Activated T-cell treated with anti-CD3 and anti-CD28 coated beads, Interleukin-2, amount 50 U/mL, for 4 hours (primary cell): ENCODE measurements at places on chromosomes 1 and 21. TPM values are rescaled to one million over a fixed set of nuclear protein-coding genes. Genes with fewer than 3 reads are reported as not detected.

PEAR1 gene
- not detected for total RNA-seq

SPRR3 gene
- not detected for total RNA-seq

PPIAL4G gene
- not detected for total RNA-seq

LMNA gene
- 162 TPM for total RNA-seq

MATN1 gene
- total RNA-seq, result 2.3 TPM

CHI3L1 gene
- not detected for total RNA-seq
